ENCODE measurements at places on chromosomes 4 and X. TPM values are rescaled to one million over a fixed set of nuclear protein-coding genes. Genes with fewer than 3 reads are reported as not detected.

FGF2 gene
- total RNA-seq = 188 TPM

DNA sequence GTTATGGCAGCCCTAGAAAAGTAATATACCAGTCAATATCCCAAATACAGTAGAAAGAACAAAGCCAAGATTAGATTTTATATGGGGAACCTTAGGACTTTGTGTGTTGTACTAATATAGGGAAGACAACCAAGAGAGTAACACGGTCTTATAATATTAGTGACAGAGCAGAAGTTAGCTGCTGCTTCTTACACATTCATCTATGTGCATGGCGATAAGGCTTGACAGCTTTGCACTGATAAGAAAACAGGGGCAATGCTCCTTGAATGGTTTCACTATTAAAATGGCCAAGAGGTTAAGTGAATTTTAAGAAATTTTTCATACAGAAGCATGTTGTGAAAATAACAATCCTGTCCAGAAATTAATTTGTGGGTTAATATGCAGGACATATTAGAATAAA is 521.6 kb downstream of the CCSER1 start:
- no peak for DNase-seq

NPY2R gene
- total RNA-seq = not detected

TRIM75 gene
- not detected for total RNA-seq

DNA sequence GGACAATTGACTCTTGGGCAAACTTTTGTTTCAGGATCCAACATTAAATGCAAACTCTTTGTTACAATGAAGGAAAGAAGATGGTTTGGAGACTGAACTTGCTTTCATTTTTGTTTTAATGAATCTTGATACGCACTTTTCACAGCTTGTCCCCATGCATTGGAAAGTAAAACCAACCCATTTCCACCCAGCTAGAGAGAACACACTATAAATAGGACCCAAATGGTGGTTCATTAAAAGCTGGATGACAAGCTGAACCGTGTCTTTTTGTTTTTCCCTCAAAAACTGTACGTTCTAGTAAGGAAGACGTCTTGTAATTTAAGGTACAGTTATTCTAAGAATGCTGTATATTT is 95.3 kb upstream of the EGFL6 start:
- no peak for DNase-seq

DNA sequence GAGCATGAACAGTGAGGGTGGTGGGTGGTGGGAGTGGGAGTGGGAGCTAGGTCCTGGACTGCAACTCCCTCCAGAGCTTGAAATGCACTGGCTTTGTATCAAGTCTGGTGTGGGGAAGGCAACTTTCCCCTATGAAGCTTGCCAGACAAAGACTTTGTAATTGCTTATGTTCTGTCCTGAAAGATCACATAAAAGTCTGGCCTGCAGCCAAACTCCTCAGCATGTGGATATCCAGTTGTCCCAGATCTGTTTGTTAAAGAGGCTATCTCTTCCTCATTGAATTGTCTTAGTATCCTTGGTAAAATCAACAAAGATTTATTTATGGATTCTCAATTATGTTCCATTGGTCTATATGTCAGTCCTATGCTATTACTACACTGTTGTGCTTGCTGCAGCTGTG is 607.9 kb downstream of the GLUD2 start:
- DNase-seq = no peak

GRCh38 chr4:70992391-70992881 is 1.0 kb upstream of the DCK start:
- no peak for DNase-seq

SLC6A8 gene
- total RNA-seq = 25.6 TPM

HTN1 gene
- total RNA-seq = not detected

DNA sequence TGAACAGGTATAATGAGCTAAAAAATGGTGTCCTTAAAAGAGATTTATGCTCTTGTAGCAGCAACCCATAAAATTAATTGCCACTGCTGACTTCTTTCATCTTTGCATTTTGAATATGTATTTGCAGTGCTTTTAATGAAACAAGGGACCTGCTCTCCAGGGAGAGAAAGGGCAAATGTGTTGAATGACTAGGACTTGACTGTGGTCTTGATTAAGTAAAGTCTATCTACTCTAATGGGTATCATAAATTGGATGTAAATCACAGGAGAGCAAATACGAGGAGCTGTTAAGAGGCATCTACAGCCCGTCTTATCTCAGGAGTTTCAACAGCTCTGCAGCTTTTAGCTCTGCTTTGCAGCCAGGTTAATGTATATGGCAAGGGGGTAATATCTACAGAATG is 216.4 kb downstream of the PALLD start:
- no peak for DNase-seq

NR3C2 gene
- total RNA-seq = 3.3 TPM

DNA sequence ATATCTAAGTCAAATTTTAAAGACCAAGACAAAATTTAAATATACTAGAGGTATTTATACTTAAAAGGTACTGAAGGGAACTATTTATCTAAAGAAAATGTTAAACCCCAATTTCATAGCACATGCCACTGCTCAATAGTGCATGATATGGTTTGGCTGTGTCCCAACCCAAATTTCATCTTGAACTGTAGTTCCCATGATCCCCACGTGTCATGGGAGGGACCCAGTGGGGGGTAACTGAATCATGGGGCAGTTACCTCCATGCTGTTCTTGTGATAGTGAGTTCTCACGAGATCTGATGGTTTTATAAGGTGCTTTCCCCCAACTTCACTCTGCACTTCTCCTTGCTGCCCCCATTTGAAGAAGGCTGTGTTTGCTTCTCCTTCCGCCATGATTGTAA is 32.3 kb downstream of the MAML3 start:
- DNase-seq = no peak

- DNase-seq = no peak
Observed at GRCh38 chr4:20643631-20644030, 56.6 kb upstream of the PACRGL start.

DNA sequence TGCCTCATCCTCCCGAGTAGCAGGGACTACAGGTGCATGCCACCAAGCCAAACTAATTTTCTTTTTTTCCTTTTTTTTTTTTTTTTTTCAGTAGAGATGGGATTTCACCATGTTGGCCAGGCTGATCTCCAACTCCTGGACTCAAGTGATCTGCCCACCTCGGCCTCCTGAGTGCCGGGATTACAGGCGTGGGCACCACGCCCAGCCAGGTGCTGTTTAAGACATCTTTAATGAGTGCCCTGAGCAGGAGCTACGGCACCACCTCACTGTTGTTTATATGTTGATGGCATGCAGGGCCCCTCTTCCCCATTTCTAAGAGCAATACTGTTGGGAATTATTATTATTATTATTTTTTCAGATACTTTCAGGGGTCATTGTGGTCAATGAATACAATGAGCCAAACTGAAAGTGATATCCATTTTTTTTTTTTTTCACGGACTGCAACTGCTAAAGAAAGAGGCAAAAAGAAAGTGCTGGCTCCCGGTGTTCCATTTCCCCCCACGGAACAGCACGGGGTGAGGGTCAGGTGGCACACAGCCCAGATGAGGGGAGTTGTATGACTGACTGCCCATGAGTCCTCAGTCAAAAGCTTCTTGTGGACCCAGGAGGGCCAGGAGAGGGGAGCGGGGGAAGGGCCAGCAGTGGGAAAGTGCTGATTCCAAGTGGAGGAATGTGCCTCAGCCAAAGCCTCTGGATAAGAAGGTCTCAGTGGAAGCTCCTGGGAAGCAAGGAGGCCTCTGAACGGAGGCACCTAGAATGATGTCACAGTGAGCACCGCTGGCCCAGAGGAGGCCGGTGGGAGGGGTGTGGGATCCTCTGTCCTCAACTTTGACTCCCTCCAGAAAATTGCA is 101.8 kb upstream of the HPF1 start:
- DNase-seq = no peak

HTR2C gene
- total RNA-seq = 2.2 TPM

GRCh38 chr4:22625311-22625710 is 67.4 kb upstream of the GBA3 start:
- DNase-seq = peak; percentile 16

ASMT gene
- total RNA-seq = not detected

USP17L13 gene
- not detected for total RNA-seq

DNA sequence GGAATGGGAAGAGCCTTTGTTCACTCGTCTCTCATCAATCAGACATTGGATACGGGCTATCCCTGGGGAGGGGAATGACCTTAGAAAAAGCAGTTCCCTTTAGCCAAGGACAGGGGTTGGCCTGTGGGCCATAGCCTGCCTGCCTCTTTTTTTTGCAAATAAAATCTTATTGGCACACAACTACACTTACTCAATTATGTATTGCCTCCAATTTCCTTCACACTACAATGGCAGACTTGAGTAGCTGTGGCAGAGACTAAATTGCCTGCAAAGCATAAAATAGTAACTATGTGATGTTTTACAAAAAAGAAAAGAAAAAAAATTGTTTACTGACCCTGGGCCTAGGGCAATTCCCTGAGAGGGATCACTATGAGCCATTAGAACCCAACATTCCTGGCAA is 23.4 kb downstream of the PPP1R2C start:
- no peak for DNase-seq

PLXNB3 gene
- total RNA-seq = 14.3 TPM

ARX gene
- total RNA-seq = 0.03 TPM

DNA sequence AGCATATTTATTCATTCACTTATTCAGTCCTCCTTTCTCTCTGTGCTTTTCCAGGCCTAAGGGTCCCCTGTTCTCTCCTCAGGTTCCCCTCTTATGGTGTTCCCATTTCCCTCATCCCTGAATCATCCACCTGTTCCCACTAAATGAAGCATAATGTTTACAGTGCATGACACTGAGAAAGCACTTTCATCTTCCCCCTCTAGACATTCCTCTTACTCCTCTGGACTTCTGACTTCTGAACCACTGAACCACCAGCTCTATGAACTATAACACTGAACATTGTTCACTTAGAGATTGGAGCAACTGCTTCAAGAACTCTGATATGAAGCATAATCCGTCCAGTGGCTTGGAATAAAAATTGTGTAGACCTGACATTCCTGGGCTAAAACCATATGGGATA is 59.5 kb downstream of the CD38 start:
- no peak for DNase-seq

OCIAD1 gene
- 183 TPM for total RNA-seq

DNA sequence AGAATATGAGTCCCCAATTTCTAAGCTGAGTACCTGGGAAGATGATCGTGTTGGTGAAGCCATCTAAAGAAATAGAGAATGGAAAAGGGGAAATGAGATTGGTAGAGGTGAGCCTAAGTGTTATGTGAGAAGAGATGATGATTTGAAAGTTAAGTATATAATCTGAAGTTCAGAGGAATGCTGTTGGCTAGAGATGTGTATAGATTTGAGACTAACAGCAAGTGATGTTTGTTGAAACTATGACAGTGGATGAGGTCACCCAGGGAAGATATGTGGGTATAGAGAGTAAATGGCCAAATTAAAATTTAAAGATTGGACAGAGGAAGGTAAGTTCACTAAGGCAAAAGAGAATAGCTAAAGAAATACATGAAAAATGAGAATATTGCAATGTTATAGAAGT is 324.2 kb downstream of the MAPK10 start:
- DNase-seq = no peak

CHRNA9 gene
- total RNA-seq = not detected

AWAT2 gene
- not detected for total RNA-seq

BMPR1B gene
- total RNA-seq = not detected
